Right cardiac atrium (tissue), 5 donors: ENCODE measurements at places on chromosomes 2 and 18.

DNA sequence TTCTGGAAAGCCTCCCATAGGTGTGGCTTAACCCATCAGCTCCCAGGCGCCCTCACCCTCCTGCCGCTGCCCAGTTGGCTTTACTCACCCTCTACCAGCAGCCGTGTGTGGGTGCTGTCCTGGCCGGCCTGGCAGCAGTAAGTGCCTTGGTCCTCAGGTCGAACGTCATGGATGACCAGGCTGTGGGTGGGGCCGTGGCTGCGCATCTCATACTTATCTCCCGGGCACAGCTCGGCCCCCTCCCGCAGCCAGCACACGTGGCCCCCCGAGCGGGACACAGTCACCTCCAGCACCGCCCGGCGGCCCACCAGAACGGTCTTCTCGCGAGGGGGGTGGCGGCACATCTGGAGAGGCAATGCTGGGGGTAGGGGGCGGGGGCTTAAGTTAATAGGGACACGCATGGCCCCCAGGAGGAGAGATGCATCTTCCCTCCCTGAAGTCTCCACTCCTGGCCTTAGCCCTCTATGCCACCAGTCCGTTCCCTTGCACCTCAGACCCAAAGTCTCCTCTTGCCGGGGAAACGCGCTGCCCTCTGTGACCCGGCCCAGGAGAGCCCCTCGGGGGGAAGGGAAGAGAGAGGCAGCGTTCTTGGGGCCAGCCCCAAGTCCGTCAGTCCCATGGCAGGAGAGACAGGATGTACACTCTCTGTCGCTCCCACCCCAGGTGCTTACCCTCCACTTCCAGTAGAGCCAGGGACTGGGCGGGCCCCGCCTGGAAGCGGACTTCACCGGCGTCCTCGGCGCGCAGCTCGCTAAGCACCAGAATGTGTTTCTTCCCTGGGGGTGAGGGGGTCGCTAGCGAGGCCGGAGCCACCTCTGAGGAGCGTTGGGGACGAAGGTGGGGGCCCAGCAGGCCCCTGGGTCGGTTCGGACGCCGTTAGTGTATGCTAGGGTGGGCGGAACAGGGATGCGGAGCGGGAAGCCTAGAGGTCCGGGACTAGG, 7.9 kb downstream of the TMEM198 start:
- DNase-seq: no peak

DNA sequence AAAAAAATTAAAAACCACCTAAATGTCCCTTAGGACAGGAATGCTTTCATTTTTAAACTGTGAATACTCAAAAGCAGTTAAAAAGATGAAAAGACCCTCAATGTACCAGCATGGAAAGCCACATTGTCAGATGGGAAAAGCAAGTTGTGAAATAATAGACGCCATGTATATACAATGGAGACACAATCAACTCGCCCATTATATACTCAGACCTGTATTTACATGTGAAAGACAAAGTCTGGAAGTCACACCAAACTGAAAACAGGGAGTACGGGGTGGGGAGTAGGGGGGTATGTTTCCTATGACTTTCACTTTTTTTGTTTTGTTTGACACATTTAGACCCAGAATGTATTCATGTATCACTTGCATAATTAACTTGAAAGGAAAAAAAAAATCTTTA, 75.6 kb downstream of the CELF4 start:
- DNase-seq: no peak

- no peak for DNase-seq
These were observed 23.1 kb upstream of the COPS8 start for GRCh38 chr2:237062585-237062984.

DNA sequence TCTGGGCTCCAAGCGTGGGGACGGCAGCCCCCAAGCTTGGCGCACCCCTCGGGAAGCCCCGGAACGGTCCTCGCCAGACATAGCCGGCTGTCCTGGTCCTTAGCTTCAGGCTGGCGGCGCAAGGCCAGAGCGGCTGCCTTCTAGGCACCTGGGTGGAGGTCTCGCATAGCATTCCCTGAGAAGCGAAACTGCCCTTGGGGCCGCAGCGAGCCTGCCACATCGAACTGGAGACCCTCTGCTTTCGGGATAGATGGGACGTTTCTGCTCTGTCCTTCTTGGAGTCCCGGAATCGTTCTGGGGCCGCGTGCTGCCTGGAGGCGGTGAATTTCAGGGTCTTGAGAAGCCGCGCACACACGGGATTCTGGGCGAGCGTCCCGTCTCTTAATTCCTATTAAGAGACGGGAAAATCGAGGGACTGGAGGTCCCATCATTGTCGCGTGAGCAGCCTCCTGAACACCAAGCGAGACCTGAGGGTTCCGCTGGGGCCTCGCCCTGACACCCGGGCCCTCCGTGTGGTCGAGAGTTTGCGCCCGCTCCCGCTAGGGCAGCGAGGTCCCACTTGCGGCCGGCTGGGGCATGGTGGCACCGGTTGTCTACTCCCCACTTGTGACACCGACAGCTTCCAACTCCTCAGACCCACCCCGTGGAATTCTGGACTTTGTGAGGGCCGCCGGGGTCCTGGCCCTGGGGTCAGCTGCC, 9.7 kb upstream of the EN1 start:
- no peak for DNase-seq

- DNase-seq: no peak
These were observed 66.1 kb upstream of the ODC1 start for GRCh38 chr2:10514273-10514672.

DNA sequence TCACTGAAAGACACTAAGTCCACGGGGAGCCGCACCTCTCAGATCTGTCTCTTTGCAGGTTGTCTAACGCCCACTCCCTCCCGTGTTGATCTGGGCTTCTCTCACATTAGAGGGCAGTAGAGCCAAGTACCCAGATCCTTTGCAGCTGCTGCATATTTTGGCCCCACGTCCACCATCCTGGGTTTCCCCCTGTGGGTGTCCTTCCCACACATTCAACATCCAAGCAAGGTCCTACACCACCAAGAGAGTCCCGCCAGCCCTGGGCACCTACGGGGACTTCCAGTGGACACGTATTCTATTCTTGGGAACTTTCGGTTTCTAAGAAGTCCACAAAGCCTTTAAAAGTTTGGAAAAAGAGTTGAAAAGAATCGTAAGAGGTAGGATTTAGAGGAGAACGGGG, 116.6 kb downstream of the ATL2 start:
- no peak for DNase-seq

DNA sequence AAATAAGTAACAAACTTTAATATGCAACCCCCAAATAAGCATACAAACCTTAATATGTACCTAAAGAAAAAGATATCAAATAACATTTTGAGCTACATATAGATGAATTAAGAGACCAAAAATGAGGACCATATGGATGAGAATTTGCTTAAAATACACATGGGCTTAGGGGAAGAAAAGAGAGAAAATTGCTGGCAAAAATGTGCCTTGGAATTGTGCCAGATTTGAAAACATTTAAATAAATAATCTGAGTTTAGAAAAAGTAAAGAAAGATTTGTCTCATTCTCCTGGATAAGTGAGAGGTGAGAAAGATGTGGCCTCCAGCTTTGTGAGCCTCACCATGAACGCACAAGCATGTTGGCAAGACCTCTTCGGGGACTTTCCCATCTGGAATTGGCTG, 372.6 kb downstream of the SOX11 start:
- DNase-seq: no peak

GRCh38 chr18:37251679-37252078, 313.9 kb downstream of the CELF4 start:
- DNase-seq: no peak

- DNase-seq: no peak
These were observed 267.2 kb downstream of the LRRTM1 start for GRCh38 chr2:80037310-80037709.

DNA sequence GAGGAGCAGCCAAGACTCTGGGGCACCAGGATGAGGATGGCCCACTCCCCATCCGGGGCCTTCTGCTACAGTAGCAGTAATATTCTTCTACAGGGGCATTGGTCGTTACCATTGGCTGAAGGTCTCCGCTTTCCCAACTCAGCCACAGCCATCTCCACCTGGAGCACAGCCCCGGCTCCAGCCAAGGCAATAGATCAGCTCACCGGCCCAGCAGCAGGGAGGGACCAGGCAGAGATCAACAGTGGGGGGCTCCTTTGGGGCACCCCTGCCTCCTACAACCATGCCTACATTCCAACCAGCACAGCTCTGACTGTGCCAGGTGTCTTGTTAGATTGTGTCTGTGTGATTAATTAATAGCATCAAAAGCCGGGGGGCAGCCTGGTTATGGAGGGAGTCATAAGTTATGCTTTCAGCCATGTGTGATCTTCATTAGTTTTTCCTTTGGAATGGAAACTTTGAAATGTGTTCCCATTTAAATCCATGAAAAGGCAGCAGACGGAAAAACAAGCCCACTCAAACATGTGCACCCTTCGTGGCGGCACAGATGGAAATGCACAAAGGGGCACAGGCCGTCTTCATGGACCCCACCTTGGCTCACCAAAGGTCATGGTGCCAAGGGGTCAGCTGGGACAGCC, 68.6 kb upstream of the BZW1 start:
- DNase-seq: no peak

- DNase-seq: no peak
These were observed 45.2 kb upstream of the NFU1 start for GRCh38 chr2:69482471-69482870.

DNA sequence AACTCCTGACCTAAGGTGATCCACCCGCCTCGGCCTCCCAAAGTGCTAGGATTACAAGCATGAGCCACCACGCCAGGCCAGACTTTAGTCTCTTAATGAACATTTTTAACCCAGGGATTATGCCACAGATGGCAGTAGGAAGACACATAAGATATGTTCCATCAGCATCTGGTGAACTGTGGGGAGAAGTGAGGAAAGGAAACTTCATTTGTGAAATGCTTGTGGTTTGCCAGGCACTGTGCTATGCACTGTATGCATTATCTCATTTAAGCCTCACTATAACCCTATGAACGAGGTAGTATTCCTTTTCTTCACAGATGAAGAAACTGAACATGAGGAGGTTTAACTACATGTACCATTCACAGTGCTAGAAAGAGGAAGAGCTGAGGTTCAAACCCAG, 29.3 kb downstream of the PTRHD1 start:
- no peak for DNase-seq

GRCh38 chr2:228417956-228418355, 236.5 kb upstream of the SPHKAP start:
- DNase-seq: no peak

DNA sequence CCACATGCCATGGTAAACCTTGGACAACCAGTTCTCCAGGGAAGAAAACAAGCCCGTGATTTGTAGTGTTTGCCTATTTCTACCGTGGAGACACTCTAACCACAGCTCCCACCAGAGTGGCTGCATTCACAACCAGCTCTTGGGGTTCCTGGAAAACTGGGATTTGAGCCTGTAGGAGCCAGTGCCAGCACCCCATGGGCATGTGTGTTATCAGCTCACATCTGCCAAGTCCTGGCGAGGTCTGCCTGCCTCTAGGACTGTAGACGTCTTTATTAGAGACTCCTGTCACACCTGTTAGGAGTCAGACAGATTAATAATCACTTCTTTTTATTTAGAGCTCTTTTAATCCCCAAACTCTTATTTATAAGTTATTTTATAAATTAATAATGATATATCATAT, 41.0 kb downstream of the INPP5D start:
- no peak for DNase-seq

DNA sequence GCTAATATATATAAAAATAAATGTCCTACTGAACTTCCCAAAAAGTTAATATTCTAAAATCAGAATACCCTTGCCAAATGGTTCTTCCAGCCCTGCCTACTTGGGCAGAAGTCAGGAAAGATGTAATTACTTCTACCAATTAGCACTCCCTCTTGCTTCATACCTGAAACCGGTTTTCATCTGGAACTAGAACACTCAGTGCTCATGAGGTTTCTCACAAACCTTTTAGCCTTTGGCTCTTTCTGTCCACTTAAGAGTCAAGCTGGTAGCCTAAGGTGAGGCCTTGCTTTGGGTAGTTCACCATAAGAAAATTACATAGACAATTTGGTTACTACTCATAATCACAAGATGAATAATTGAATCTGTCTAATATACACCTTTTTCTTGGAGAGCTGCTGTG, 4.1 kb downstream of the DSG3 start:
- DNase-seq: no peak

- no peak for DNase-seq
These were observed 54.4 kb downstream of the CRIM1 start for GRCh38 chr2:36409935-36410334.

- no peak for DNase-seq
These were observed 79.4 kb upstream of the ASB18 start for GRCh38 chr2:236343400-236344161.

DNA sequence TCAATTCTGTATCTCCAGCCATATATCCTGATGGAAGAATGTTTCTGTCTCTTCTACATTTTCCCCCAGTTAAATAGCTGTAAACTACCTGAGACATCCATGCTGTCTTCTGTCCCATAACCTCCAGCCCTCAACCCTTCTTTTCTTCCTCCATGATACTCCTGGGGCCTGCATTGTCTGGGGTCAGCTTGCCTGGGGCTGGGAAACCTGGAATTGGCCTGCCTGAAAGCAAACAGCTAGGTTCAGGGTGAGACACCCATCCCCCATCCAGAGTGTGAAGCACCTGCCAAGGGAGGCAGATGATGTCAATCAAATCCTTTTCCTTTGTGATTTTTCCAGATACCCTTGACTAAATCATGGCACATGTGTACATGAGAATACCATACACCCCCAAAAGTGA, 313.7 kb upstream of the MGAT5 start:
- no peak for DNase-seq

GRCh38 chr2:64937687-64938491, 51.3 kb upstream of the SLC1A4 start:
- peak; percentile 67 for DNase-seq

DNA sequence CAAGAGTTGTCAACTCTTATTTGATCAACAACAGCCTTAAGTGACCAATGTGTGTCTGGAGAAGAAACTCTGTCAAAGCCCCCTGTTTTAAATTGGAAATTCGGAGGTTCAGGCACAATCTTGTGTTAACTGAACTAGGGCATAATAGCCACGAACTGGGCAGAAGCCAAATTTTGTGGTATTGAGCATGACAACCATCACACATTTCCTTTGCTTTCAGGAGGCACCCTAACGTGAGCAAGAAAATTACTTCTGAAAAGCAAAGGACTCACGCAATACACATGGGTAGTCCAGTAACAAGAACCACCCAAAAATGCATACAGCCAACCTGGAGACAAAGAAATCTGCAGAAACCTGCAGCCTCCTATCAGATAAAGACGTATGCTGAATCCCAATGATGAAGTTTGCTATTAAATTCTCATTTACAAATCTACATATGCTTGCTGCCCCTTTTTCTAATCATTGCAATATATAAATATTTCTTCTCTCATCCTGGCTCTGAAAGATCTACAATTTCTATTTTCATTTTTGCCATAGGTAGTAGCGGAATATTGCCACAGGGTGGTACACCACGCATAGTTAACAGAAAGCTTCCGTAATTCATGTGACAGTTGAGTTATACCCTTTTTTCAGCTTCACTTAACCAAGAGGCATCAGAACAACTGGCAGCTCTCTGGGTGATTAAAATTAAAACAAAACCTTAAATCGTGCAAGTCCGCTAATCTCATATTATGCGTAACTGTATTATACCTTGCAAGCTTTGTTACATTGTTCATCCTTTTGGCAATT, 495.8 kb downstream of the NRXN1 start:
- DNase-seq: no peak
